ENCODE measurements at places on chromosomes 4 and X.

DNA sequence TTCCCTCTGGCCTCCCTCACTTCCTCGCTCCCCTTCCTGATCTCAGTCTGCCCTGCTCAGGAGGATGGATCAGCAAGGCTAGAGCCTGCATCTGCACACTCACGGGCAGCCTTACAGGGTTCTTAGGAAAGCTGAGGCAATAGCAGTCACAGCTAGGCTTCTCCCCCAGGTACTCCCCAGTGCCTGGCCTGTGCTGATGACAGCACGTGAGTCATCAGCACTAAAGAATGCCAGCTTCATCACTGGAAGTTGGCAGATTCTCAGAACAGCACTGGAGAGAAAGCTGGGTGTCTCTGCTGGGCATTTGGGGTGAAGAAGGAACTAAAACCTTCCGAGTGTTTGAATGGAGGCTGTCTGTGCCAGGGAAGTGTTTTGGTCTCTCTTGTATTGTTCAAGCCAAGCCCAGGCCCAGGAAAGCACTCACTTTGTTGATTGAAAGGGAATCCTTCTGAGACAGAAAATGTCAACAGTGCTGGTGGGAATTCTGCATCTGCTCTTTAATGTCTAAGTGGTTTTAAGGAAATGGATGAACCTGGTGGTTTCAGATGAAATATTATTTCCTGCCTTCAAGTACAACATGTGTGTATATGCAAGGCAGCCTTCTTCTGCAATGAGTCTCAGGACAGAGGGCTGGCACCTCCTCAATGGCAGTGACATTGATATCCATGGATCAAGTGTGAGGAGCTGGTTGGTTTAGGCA lies 73.0 kb upstream of the SCOC start:
- DNase-seq: no peak

GRCh38 chrX:43976205-43976604 lies 3.0 kb upstream of the NDP start:
- no peak for DNase-seq

- DNase-seq: no peak
Measured at GRCh38 chr4:30386266-30386895, 333.8 kb upstream of the PCDH7 start.

DNA sequence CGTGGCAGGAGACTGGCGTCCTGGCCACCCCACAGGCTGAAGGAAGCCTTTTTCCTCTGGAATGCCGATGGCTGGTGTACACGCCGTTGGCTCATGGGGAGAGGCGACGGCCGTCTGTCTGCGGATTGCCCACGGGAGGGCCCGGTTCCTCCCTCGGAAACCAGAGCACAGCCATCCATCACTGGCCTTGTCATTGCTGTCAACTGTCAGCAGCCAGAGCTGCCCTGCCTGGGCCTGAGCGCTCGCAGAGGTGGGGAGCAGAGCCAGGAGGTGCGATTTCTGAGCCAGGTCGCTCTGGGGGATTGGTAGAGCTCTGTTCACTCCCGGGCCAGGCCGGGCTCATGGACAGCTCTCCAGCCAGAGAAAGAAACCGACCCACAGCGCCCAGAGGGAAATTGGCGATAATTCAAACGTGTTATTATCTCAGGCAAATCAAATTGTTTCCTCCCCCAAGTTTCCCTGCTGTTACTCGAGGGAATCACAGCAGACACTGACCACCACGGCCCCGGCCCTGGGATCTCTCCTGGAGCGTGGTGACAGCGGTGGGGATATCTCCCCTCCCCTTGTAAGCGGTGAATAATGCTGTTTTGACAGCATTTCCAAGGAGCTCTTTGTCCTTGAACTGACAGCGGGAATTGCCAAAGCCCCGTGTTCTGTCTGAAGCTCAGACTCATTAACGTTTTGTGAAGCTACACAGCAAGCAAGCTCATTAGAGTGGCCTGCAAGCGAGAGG lies 220.9 kb upstream of the PSAPL1 start:
- no peak for DNase-seq

DNA sequence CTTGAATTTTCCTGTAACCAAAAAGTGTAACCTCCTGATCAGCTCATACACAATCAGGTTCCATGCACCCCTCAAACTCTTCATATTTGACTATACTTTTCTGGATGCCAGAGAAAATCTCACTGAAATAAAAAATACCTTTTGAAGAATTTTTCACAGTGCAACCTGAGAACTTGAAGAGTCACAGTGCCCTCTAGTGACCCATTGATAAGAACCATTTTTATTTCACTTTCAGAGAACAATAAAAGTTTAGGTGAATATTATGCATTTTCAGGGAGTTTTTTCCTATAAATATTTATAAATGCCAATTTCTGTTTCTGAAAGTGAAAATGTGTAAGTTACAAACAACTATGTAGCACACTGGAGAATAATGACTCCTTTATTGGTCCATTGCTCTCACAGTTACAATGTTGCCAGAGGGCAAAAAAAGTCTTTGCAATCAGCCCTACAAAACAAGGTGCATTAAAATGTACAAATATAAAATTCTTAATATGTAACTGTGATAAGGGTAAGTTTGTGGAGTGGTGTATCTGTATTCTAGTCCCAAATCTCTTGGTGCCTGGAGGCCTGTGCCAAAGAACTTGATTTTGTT lies 153.6 kb upstream of the INTU start:
- DNase-seq: no peak

DNA sequence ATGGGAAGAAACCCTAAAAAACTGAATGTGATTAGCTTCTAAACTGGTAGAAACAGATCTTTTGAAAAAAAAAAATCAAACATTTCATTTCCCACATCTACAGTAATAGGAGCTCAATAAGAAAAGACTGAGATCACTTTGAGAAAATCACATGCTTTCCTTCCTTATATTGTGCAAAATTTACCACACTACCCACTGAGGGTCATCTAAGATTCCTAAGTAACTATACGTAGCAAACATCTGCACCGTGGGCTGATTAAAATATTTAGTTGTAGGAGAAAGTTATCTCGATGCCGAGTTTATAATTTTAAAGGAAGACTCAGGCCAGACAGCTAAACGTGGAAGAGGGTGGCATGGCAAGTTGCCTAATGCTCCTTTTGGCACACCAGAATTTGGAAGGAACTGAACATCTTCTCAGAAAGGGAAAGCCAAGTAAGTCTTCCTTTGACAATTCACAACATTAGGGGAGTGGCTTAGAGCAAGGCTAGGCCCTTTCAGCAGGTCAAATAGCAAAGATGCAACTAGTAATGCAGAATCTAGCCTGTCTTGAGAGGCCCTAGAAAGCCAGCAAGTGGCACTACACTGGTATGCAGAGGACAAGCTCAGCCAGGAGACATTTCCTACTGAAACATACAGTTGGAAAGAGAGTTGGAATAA lies 128.0 kb downstream of the TMA16 start:
- no peak for DNase-seq

- no peak for DNase-seq
Measured at GRCh38 chrX:36218801-36219200, 299.3 kb downstream of the CFAP47 start.

DNA sequence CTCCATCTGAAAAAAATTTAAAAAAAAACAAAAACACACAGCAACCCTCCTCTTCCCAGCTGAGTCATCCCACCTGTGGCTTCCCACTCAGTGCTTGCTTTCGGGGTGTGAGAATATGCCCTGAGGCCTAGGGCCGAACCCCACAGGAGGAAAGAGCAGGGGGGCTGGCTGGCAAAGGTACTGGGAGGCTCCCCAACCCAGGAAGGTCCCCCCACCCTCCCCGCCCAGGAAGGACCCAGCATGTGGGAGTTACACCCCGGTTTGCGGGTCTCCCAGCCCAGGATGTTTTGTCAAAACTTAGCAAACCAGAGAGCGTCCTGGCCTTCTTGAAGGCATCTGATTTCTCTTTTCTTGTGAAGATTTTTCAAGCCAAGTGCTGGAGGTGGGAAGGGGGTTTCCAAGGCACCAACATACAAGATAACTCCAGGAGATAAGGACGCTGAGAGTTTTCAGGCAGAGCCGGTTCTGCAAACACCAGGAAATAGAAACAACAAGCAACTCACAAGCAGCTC lies 25.7 kb upstream of the CSF2RA start:
- no peak for DNase-seq

GRCh38 chr4:151939670-151940069 lies 178.9 kb upstream of the GATB start:
- DNase-seq: no peak

DNA sequence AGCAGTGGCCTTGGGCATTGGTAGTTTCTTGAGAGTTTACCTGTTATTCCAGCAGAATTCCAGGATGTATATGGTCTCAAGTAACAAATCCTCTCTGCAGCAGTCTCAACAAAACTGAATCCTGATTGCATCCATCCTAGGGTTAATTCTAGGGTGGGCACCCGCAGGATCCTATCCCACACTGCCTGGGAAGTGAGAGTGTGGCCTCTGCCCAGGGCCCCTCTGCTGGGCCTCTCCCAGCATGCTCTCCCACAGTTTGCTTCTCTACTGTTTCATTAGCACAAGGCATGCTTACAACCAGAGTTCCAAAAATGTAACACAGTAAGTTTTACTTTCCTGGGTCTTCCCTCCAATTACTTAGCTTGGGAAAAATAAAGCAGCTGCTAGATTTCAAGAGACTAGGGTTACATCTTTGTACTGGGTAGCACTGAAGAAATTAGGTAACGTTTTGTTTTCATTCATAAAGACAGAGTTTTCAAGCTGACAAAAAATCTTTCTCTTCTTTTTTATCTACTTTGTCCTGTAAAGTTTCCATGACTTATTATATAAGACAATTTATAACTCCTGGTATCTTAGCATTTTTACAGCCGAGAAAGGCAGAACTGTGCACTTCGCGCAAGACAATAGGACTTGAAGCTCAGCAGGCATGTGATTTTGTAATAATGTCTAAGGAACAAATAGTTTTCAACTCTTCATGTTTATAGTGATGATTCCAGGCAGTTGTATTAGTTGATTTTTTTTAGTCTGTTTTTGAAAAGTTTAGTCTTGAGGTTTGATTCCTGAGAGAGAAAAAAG lies 131.2 kb upstream of the PCDH18 start:
- no peak for DNase-seq

- DNase-seq: no peak
Measured at GRCh38 chr4:7820031-7820818, 119.4 kb downstream of the AFAP1 start.

- DNase-seq: no peak
Measured at GRCh38 chrX:129980540-129981199, 1.8 kb upstream of the BCORL1 start.

- DNase-seq: no peak
Measured at GRCh38 chr4:72302981-72303704, 265.9 kb downstream of the ADAMTS3 start.

- no peak for DNase-seq
Measured at GRCh38 chr4:91684955-91685354, 618.8 kb upstream of the GRID2 start.

DNA sequence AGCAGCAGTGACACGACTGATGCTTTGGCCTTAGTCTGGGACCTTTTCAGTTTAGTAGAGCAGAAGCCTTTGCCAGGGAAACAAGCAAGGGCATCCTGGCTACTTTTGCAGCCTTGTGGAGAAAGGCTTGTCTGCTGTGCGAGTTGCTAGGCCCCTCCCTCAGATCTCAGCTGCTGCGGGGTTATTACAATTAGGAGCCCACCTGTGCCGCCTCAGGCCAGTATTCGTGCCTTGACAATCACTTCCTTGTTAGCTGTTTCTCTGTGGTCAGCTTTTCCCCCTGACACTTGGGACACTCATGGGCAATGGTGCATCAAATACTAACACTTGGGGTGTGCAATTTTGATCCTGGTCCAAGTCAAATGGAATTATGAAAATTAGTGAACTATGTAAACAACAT lies 67.9 kb downstream of the SH2D1A start:
- DNase-seq: no peak

DNA sequence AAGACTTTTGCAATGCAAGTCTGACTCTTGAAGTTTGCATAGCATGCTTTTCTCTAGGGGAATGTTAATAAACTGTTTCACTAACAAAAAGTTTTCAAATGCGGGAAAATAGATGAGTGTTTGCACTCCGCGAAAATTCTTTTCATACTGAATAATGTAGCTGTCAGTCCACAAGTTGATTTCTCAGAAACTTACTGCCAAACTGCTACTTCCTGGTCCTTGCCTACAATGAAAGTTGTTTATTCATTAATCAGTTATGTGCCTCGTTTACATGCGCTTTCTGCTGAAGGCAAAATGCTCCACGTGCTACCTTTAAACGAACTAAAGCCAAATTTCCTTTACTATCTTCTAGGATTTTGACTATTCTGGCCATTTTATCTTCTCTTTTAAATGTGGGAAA lies 166.2 kb downstream of the MAGEB17 start:
- DNase-seq: no peak

Measured in D721Med (cell line).